Stimulated activated CD4-positive, alpha-beta T cell treated with anti-CD3 and anti-CD28 coated beads, TNF-alpha, amount 100 ng/mL, for 48 hours (primary cell): ENCODE measurements at places on chromosomes 1 and 21.
A peak's percentile ranks its signal among the peaks of the same experiment; 100 is the strongest.

GRCh38 chr1:228267962-228268880 is 60.4 kb downstream of the OBSCN start:
- no peak for DNase-seq

GRCh38 chr1:41497056-41497440 is 12.6 kb upstream of the EDN2 start:
- DNase-seq = no peak

GRCh38 chr1:6962996-6963911 is 178.0 kb downstream of the CAMTA1 start:
- peak; percentile 77 for DNase-seq

- no peak for DNase-seq
These were observed 28.4 kb downstream of the SLC27A3 start for GRCh38 chr1:153803470-153804056.
